ENCODE measurements at places on chromosomes 5 and 9.
A peak's percentile ranks its signal among the peaks of the same experiment; 100 is the strongest.

DNA sequence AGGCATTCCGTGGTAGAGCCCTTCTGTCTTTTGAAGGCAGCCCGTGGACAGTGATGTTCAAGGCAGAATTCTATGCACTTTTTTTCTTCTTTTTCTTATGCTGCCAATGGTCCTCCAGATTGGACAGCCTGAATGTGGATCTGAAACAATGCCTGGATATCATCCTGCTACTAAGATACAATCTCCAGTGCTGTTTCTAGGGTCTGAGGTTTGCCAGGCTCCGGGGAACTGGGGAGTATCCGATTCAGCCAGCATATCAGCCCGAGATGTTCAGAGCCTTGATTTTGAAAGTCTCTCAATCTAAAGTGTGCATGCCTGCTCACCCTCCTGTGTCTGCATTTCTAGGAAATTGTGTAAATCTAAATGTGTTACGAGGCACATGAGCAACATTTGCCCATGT lies 103.8 kb upstream of the WWC1 start:
- H3K27ac ChIP-seq, result no peak overlapping the region
- H3K4me1 ChIP-seq, result no peaks in the 10 kb centered on the region
- H3K4me3 ChIP-seq, result no peak overlapping the region
- peaks cover 2% of the 10 kb centered on the region for H3K27me3 ChIP-seq
- H3K36me3 ChIP-seq, result no peaks in the 10 kb centered on the region

DNA sequence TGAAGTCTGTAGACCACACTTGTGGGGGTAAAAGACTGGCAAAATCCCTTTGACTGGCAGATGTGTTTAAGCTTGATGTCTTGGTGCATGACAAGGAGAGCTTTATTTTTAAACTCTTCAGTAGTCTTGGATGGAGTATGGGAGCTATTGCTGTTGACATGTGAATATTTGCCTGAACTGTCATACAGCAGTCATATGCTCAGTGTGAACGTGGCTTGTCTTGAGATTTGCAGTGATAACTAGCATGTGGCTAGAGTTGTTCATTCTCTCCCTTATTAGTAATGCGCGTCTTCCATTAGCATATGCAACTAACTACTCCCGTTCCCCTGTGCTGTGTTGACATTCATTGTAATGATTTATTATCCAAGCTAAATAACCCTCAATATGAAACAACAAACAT lies 523.6 kb upstream of the WWC1 start:
- H3K4me3 ChIP-seq, result no peak overlapping the region
- DNase-seq, result no peak
- H3K4me1 ChIP-seq, result no peaks in the 10 kb centered on the region

- no peaks in the 10 kb centered on the region for H3K36me3 ChIP-seq
- no peak for DNase-seq
- H3K4me1 ChIP-seq, result no peaks in the 10 kb centered on the region
- H3K4me3 ChIP-seq, result no peak overlapping the region
These were observed 124.2 kb downstream of the ROR2 start for GRCh38 chr9:91825866-91826265.

DNA sequence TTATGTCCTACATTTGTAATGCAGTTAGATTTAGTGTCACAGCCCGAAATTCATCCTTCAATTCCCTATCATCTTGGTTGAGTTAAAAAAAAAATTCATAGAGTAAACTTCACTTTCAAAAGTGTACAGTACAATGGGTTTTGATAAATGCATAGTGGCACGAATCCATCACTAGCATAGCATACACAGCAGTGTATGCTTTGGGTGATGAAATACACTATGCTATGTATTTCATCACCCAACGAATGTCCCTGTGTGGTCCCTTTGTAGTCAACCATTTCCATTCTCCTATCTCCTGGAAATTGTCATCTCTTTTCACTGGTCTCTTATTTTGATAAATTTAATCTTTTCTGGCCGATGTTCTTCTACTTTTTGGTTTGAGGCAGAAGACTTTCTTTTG lies 129.4 kb upstream of the BASP1 start:
- DNase-seq, result no peak
- no peak overlapping the region for H3K27ac ChIP-seq
- H3K27me3 ChIP-seq, result no peaks in the 10 kb centered on the region
- no peaks in the 10 kb centered on the region for H3K4me1 ChIP-seq

- peaks cover 7% of the 10 kb centered on the region for H3K4me1 ChIP-seq
- H3K36me3 ChIP-seq, result peaks cover 6% of the 10 kb centered on the region
- no peak overlapping the region for H3K4me3 ChIP-seq
- H3K27me3 ChIP-seq, result no peaks in the 10 kb centered on the region
These were observed 2.5 kb upstream of the CPLANE1 start for GRCh38 chr5:37251665-37252064.

GRCh38 chr9:113807173-113808061 lies 68.7 kb upstream of the ZNF618 start:
- peaks cover 27% of the 10 kb centered on the region for H3K27me3 ChIP-seq
- H3K36me3 ChIP-seq, result no peaks in the 10 kb centered on the region
- H3K4me3 ChIP-seq, result no peak overlapping the region
- DNase-seq, result peak; percentile 53
- H3K27ac ChIP-seq, result no peak overlapping the region
- H3K4me1 ChIP-seq, result no peaks in the 10 kb centered on the region

DNA sequence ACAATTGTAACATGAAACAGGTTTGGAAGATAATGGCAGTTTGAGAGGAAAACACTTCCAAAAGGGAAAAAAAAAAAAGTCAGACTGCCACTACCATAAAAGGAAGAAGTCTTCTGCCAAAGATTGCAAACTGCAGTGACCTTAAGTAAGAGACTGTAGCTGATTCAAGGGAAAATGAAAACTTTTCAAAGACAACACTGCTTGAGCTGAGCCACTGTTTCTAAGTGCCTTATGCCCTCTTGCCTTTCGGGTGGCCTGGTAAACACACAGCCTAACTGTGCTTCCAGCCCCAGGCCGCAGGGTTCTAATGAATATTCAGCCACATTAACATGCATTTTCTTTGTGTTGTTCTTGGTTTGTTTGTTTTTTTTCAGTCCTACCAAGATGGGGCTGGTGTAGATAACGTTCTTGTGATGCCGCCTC lies 354.6 kb downstream of the BNC2 start:
- no peak for DNase-seq
- no peaks in the 10 kb centered on the region for H3K36me3 ChIP-seq
- H3K27ac ChIP-seq, result no peak overlapping the region
- H3K4me3 ChIP-seq, result no peak overlapping the region
- no peaks in the 10 kb centered on the region for H3K4me1 ChIP-seq

Measured in activated CD8-positive, alpha-beta memory T cell treated with anti-CD3 and anti-CD28 coated beads, Interleukin-2, amount 10 ng/mL, durations not matched to agents 7 days and 5 days (primary cell).